ENCODE measurements at places on chromosomes 16 and 17.

GRCh38 chr16:47016700-47017133, 43.2 kb upstream of the DNAJA2 start:
- DNase-seq = no peak

DNA sequence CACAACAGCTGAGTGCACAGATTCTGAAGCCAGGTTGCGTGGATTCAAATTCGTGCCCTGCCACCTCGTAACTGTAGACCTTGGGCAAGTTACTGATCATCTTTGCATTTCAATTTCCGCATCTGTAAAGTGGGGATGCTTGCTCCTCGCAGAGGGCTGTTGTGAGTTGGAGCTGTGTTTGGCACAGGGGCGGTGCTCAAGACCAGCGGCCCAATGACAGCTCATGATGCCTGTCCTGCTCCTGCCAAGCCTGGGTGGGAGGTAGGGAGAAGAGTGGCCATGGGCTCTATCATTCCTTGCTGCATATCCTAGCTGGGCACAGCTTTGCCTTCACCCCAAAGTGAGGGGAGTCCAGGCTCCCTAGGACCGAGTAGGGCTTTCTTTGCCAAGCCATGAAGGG, 12.6 kb downstream of the NXPH3 start:
- DNase-seq = no peak

- peak; percentile 60 for DNase-seq
These were observed 680 bp downstream of the SKA2 start for GRCh38 chr17:59154292-59154720.

- DNase-seq = no peak
These were observed 53.7 kb upstream of the RCVRN start for GRCh38 chr17:9958586-9959281.

DNA sequence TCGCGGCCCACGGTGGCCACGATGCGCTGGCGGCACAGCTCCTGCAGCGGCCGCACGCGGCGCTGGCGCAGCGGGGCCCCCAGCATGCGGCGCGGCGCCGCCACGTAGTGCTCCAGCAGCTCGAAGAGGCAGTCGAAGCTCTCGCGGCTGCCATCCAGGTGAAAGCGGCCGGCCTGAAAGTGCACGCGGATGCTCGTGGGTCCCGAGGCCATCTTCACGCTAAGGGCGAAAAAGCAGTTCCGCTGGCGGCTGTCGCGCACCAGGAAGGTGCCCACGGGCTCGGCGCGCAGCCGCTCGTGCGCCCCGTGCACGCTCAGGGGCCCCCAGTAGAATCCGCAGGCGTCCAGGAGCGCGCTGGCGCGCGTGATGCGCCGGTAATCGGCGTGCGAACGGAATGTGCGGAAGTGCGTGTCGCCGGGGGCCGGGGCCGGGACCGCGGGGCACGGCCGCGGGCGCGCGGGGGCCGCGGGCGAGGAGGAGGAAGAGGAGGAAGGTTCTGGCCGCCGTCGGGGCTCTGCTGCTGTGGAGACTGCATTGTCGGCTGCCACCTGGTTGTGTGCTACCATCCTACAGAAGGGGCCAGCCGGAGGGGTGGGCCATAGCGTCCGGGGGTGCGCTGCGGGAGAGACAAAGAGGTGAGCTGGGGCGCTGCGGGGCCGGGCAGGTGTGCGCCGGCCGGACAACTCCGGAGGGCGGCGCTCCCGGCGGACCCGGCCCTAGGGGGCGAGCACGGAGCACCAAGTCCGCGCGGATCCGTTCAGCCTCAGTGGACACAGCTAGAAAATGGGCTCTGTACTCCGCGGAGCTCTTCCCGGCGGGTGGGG, 879 bp downstream of the SOCS1 start:
- DNase-seq = peak; percentile 38

DNA sequence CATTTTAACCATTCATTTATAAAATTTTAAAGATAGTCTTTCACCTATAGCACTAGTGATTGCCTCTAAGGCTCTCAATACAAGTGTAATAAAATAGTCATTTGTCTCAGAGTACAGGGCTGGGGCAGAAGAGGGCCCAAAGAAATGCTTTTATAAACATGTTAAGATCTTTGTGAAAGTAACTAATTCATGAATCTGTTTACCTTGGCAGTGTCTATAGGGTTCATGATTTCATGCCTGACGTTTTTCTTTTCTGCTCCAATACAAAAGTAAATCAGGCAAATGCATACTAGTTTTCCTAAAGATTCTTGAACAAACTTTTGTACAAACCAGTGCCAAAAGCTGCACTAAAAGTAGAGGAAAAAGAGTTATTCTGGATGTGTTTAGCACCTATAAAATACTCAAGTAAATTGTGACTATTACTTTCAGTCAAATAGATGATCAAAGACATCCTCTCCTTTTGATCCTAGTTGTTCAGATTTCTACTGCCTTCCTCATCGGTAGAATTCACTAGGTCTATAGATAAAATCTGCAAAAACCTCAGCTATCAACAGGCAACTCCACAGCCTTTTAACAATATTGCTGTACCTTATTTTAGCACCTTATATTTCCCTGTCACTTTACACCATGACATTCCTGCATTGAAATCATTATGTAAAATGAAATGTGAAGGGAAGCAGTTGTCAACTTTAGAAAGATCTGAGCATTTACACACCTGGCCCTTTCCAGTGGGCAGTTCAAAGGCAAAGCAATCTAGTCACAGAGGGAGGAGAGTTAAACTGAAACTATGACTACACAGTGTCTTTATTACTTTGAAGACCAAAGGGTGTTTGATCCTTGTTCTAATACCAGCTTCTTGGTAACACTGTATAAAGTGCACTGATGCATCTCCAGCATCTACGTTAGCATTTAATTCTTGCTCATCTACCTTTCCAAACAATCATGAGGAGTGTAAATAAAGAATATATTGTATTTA, 100.0 kb upstream of the MED13 start:
- DNase-seq = no peak

DNA sequence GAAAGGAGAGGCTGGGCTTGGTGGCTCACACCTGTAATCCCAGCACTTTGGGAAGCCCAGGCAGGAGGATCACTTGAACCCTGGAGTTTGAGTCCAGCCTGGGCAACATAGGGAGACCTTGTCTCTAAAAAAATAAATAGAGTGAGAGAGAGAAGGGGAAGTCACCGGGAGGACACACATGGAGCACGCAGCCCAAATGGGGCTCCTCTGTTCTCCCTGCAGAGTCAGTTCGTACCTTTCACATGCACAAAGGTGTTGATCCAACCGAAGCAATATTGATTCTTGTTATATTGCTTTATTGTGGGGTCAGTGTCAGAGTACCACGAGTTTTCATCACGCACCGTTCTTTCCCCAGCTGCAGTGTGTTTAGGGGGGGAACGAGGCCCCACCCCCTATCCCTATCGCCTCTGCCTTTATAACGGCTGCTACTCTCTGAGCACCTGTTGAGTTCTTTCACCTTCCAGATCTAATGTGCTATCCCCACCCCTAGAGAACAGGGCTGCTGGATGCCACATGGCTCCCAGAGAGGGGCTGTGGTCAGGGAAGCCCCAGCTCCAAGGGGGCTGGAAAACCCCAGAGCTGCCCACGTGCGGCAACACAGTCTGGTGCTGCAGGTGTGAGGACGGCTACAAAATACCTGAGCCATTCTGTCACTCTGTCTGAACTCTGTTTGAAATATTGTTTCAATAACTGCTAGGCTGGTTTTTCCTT, 1.0 kb upstream of the TMEM235 start:
- peak; percentile 16 for DNase-seq

GRCh38 chr17:47244697-47245096, 8.9 kb upstream of the ITGB3 start:
- no peak for DNase-seq

- no peak for DNase-seq
These were observed 73.2 kb downstream of the KANSL1 start for GRCh38 chr17:46120078-46120477.

- DNase-seq = no peak
These were observed 27.1 kb upstream of the GPRC5C start for GRCh38 chr17:74404789-74405188.

DNA sequence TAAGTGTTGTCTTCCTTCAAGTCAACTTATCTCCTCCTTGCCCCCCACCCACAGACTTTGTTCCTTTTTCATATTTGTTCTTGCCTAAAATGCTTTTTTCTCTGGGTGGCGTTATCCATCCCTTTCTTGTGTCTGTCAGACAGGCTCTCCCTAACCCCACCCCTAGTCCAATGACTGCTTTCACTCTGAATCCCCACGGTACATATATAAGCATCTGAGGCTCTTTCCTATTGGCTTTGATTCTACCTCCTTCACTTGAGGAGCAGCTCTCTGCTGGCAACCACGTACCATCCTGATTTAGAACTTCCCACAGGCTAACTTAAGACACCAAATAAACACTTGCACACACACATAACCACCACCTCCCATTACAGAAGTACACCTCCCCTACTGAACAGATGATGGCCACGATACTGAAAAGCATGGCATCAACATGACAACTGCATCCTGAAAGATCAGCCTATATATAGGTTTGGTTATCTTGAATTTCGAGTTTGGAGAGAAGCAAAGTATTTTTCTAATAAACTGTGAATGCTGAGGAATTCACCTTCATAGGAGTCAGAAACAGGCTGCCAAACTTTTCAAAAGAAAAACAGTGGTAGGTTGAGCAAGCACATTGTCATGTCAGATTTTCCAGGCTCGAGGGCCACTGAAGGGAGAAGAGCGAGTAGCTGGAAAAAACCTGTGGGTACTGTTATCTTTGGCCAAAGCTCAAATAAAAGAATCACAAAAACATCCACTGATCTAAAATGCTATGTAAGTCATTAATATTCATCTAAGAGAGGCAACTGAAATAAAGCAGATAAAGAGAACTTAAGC, 24.3 kb downstream of the STAT3 start:
- DNase-seq = no peak

GRCh38 chr16:2208308-2208707, 2.4 kb downstream of the BRICD5 start:
- peak; percentile 73 for DNase-seq

DNA sequence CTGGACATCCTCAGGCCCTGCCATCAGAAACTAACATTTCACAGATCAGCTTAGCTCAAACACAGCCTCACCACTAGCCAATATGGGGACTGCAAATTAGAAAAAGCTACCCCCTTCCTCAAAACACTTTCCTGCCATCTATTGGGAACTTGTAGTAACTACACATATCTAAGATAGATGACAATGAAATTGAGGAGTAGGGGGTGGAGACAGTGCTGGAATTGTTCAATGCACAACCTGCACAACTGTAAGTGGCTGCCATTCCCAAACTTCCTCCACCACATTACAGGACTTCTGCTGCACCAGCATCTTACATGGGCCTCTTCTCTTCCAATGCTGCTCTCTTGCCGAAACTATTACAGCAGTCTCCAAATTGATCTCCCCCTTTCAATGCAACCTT, 21.9 kb downstream of the AIPL1 start:
- no peak for DNase-seq

DNA sequence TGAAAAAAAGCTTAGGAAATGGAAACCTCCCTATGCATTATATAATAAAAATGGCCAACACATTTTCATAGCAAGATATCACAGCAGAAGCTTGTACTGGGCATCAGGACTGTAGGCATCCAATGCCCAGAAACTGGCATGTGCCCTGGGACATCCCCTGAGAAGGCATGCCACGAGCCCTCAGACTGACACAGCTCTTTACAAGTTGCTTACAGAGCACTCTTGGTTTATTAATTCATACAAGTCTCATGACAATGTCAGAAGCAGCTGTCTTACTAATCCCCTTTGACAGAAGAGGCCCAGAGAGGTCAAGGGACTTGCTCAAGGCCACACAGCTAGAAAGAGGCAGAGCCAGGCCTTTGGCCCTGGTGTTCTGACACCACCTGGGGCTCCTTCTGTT, 5.6 kb upstream of the CCL2 start:
- no peak for DNase-seq

GRCh38 chr16:73125850-73126524, 78.1 kb upstream of the ZFHX3 start:
- DNase-seq = no peak

DNA sequence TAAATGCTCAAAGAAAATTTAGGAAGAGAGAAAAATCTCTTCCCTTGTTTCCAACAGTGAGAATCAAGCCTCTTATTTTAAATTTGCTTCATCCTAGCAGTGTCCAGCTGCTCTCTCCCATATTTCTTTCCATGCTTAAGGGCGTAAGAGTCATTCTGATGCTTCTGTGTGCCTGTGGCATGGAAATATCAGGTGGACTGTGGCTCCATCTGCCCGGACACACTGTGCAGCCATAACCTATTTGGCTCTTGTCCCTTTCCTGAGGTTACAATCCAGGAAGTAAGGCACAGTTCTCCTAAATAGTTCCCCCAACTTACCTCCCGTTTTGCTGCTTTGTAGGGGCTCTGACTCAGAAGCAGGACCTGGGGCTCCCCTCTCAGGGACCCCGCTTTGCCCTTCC, 6.3 kb upstream of the KRT222 start:
- DNase-seq = no peak

DNA sequence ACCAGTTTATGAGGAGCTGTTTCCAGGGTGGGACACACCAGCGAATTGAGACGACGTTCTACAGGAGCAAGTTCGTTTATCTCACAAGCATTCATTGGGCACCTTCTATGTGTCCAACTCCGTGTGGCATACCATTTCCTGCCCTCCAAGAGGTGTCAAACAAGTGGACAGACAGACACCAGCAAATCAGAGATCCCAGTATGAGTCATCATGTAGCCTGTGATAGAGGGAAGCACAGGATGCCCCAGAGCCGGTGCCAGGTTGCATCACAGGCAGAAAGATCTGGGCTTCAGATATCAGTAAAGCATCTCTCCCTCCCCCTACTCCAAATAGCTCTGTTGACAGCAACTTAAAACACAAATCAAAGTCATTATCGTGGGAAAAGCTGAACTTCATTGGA, 31.8 kb upstream of the MAF start:
- no peak for DNase-seq

GRCh38 chr17:57970710-57971109, 15.5 kb upstream of the CUEDC1 start:
- no peak for DNase-seq

DNA sequence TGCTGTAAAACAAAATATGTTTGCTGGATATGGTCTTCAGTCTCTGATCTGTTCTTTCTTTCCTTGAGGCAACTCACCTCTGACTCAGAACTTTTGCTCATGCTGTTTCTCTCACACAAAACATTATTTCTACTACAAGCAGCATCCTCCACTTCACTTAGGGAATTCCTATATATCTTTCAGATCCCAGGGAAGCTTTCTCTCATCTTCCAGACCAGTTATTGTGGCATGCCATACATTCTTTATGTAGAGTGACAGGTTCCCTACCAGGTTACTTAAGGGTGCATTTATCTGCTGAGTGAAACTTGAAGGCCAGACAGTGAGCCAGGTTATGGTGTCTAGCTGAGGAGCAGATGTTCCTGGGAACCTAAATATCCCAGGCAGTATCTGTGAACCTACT, 1226.0 kb downstream of the CDH8 start:
- DNase-seq = no peak

GRCh38 chr16:68999114-68999513, 106.3 kb upstream of the HAS3 start:
- no peak for DNase-seq

DNA sequence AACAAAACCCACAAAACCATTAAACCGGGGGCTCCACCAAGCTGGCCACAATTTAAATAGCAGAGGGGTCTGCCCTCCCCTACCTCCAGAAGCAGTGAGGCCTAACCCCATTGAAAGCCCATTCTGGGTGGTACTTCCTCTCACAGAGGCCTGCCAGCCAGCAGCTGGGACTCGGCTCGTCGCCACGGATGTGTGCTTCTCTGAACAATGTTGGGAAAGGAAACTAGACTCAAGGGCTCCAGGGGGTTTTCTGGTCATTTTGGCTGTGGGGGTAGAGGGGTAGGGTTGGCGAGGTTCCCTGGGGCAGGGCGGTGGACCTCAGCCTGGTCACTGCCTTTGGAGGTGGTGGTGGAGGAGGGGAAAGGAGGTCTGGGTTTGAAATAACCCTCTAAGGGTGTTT, 4.7 kb upstream of the PLCG2 start:
- DNase-seq = no peak

All from SK-N-DZ (cell line).